ENCODE measurements at places on chromosomes 5 and 9. TPM values are rescaled to one million over a fixed set of nuclear protein-coding genes. Genes with fewer than 3 reads are reported as not detected.

- H3K4me1 ChIP-seq, result no peaks in the 10 kb centered on the region
- no peaks in the 10 kb centered on the region for H3K36me3 ChIP-seq
- no peak overlapping the region for H3K4me3 ChIP-seq
- H3K27ac ChIP-seq, result no peak overlapping the region
- DNase-seq, result no peak
Measured at GRCh38 chr5:168916852-168917251, 337.7 kb upstream of the PANK3 start.

DNA sequence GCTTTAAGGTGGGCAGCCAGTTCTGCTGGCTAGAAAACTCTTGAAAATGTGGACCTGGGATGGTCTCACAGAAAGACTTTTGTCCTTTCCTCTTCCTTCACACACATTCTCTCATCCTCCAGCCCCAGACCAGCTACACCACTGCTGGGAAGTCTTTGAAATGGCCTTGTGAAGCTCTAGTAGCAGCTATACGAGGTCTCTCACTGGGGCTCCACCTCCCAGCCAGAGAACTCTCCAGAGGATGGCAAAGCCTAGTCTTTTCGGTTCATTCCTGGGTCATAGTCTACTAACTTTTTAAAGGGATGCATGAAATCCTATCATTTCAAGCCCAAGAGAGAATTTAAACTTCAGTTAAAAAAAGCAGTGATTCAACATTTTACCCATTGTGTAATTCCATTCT, 133.9 kb upstream of the ERCC6L2 start:
- no peak for DNase-seq
- peaks cover 15% of the 10 kb centered on the region for H3K27me3 ChIP-seq
- no peak overlapping the region for H3K4me3 ChIP-seq
- no peak overlapping the region for H3K27ac ChIP-seq
- H3K36me3 ChIP-seq, result no peaks in the 10 kb centered on the region

DNA sequence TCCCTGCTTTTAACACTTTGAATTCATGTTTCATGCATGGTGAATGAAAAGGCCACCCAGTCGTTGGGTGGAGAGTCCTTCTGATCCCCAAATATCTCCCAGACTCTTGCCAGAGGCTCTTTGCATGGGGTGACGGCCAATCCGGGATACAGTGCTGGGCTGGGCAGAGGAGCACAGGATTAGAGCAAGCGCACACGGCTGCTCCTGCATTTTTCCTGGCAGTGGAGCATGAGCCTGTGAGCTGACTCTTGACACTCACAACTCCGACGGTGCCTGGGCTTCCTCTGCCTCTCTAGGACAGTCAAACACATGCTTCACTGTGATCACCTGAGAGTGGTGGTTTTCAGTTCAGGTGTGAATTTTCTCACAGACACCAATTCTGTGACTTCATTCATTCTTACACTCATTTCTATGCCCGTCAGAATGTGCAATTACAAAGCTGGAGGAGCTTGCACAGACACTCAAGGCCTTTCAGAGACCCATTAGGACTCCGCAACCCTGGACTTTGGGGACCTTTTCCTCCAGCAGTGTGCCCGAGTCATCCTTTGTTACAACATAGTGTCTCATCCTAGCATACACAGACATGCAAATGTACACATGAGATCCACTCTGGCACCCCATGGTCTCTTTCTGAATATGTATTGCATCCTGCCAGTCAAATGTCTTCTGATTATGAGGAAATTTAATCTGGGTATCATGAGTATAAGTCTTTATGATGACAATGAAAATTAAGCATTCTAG, 206.6 kb downstream of the ICE1 start:
- H3K36me3 ChIP-seq, result no peaks in the 10 kb centered on the region
- H3K27ac ChIP-seq, result no peak overlapping the region
- no peak for DNase-seq
- no peak overlapping the region for H3K4me3 ChIP-seq
- H3K4me1 ChIP-seq, result no peaks in the 10 kb centered on the region
- no peaks in the 10 kb centered on the region for H3K27me3 ChIP-seq

DNA sequence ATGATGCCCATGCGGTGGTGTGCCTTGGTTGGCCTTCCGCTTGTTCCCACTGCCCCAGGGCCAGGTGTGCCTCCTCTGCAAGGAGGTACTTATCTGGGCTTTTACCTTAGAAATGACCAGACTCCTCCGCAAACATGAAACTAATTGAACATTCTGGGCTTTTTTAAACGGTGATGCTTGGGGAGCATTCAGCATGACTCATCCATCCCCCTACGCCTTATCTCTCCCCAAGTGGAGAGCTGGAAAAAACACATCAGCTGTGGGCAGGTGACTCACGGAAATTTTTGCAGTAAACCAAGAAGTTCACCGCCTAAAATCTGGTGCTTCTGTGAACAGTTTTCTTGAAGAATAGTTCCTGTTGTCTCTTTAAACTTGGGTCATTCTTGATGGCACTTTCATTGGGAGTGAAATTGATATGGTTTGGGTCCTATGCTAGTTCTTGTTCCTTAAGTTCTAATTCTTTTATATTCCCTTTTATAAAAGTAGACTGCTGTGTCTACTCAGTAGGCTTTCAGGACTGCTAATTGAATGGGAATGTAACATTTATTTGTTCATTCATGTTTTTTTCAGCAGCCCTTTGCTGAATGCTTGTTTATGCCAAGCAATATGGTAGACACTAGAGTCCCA, 39.6 kb downstream of the SFXN1 start:
- no peaks in the 10 kb centered on the region for H3K27me3 ChIP-seq
- peak; percentile 73 for DNase-seq
- peaks cover 86% of the 10 kb centered on the region for H3K4me1 ChIP-seq
- H3K4me3 ChIP-seq, result peak overlapping the region; percentile 74
- peaks cover 85% of the 10 kb centered on the region for H3K36me3 ChIP-seq

GRCh38 chr5:37722236-37723161, 117.3 kb downstream of the GDNF start:
- H3K36me3 ChIP-seq, result peaks cover 30% of the 10 kb centered on the region
- H3K27me3 ChIP-seq, result no peaks in the 10 kb centered on the region
- DNase-seq, result peak; percentile 53
- peaks cover 42% of the 10 kb centered on the region for H3K4me1 ChIP-seq

DNA sequence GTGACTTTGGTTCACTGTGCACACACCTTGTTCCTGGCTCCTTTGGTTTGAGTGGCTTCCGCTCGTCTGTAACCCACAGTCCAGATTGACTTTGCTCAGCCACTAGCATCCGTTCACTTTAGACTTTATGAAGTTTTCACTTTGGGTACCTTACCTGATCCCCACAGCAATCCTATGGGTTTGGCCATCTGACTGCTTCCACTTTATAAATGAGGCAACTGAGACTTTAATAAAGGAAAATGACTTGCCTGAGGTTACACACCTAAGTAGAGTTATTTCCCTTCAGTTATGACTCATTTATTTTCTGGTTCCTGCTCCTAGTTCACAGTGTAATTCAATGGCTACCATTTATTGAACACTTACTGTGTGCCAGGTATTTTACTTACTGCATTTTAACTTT, 94.2 kb upstream of the SAP30L start:
- peaks cover 30% of the 10 kb centered on the region for H3K4me1 ChIP-seq
- no peaks in the 10 kb centered on the region for H3K27me3 ChIP-seq
- no peak overlapping the region for H3K4me3 ChIP-seq
- DNase-seq, result no peak

- no peak for DNase-seq
- peaks cover 7% of the 10 kb centered on the region for H3K27me3 ChIP-seq
- no peaks in the 10 kb centered on the region for H3K4me1 ChIP-seq
- no peak overlapping the region for H3K27ac ChIP-seq
Measured at GRCh38 chr9:129340427-129341170, 162.5 kb upstream of the IER5L start.

DNA sequence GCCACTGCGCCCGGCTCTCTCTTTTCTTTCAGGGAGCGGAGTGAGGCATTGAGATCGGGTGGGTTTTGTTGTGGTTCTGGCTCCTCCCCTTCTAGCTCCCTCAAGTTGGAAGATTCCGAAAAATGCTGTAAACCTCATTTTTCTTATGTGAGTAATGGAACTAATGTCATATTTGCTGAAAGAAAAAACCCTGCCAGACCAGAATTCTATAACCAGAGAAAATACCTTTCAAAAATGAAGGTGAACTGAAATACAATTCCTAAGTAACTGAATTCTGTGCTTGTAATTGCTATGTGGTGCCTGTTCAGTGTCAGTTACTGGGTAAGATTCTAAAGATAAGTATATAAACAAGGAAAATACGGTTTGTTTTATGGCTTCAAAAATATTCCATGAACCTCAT, 30.9 kb upstream of the CDK20 start:
- peaks cover 10% of the 10 kb centered on the region for H3K4me1 ChIP-seq
- no peaks in the 10 kb centered on the region for H3K36me3 ChIP-seq
- no peak overlapping the region for H3K27ac ChIP-seq
- no peak overlapping the region for H3K4me3 ChIP-seq

GRCh38 chr5:53173083-53173482, 63.5 kb upstream of the MOCS2 start:
- H3K27ac ChIP-seq, result no peak overlapping the region
- no peak for DNase-seq
- H3K4me3 ChIP-seq, result no peak overlapping the region
- no peaks in the 10 kb centered on the region for H3K4me1 ChIP-seq
- no peaks in the 10 kb centered on the region for H3K36me3 ChIP-seq
- peaks cover 13% of the 10 kb centered on the region for H3K27me3 ChIP-seq

Gene ANKRD18B
- total RNA-seq, result 3.5 TPM
